Naive thymus-derived CD8-positive, alpha-beta T cell (primary cell): ENCODE measurements at places on chromosomes 3 and 15.

GRCh38 chr15:69729167-69729748, 276.6 kb downstream of the RPLP1 start:
- peak; percentile 68 for DNase-seq

DNA sequence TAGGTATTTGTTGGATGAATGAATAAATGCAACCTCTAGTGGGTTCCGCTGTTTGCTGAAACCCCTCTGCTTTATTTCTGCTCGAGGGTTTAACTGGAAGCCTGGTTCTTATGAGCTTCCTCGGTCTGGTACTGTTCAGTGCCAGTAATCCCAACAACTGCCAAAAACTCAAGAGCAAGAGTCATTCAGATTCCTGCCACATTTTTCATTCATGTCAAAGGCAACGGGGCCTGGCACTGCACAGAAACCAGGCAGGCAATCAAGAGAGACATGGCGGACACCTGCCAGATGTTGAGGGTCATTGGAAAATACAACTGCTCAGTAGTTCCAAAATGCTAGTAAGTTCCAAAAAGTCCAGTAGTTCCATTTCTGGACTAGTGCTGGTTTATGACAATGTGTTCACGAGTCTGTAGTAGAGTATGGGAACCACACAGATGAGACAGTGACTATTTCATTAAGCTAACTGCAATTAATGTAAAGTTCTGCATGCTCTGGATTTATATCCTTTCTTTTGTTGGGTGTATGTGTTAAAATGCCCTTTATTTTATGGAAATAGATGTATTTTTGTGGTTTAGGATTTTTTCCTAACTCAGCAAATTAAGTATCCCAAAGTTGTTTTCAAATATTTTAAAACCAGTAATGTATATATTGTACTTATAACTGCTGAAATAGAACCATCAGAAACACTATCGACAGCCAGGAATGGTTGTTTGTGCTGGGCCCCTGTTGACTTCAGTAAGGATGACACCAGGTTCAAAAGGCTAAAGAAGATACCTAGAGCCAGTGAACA, 22.7 kb upstream of the TMEM41A start:
- DNase-seq = no peak

GRCh38 chr3:129360705-129361460, 67.6 kb downstream of the EFCAB12 start:
- no peak for DNase-seq

- DNase-seq = no peak
Measured at GRCh38 chr15:69929905-69930630, 167.6 kb downstream of the TLE3 start.

DNA sequence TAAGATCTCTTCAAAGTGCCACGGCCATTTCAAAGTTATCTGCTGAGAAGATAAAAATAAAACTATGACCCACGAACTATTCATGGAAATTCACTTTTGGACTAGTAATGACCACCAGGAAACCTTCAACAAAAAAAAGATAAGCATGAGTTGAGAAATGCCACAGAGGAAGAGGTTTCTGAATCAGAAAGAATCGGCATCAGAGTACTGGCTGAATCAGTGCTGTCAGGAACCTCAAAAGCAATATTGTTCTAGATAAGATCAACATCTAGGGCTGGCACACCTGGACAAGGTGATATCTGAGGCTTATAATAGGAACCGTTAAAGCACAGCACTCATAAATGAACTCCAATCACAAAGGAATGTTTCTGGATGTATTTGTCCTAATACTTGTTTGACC, 72.7 kb downstream of the PEAK1 start:
- DNase-seq = no peak

- no peak for DNase-seq
Measured at GRCh38 chr3:133825969-133826727, 20.5 kb downstream of the SRPRB start.

GRCh38 chr3:60025096-60026050, 975.5 kb upstream of the CFAP20DC start:
- no peak for DNase-seq

DNA sequence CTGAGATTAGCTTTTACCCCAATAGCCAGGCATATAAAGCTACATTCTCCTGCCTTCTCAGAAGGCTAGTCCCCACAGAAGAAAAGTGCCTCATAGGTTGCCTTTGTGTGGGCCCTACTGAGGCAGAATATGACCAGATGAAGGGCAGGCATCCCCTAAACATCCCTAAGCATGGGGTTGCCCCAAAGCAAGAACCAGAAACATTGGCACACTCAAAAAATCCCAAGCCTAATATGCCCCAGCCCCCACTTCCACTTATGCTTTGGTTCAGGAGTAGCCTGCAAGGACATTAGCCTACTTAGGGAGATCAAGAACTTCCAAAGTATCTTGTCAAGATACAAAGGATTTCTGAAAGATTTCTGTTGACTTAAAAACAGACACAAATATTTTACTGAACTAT, 29.7 kb downstream of the WHAMM start:
- no peak for DNase-seq
